Fibroblast of villous mesenchyme (primary cell): ENCODE measurements at places on chromosomes 12 and 14. TPM values are rescaled to one million over a fixed set of nuclear protein-coding genes. Genes with fewer than 3 reads are reported as not detected.

- no peak for DNase-seq
These were observed 51.4 kb downstream of the WASHC3 start for GRCh38 chr12:102010265-102010994.

DNA sequence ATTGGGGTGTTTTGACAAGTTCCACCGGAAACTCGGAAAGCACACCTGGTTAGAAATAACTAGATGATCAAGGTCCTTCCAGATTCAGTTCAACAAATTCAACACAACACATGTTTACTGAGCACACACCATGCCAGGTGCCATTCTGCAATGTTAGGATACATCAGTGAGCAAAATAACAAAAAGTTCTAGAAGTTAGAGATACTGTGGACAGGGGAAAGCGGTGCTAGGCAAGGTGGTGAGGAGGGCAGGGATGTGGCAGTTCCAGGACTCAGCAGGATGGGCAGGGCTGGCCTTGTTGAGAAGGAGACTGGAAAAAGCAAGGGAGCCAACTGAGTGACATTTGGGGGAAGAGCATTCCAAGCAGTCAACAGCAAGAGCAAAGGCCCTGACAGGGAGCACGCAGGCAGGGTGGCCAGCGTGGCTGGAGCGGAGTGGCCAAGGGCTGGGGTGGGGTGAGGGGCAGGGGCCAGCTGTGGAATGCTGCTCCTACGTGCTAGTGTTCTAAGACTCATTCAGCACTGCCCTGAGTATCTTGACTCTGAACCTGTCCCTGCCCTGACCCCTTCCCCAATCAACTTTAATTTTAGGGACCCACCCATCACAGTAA, 19.4 kb upstream of the FAIM2 start:
- no peak for DNase-seq

DNA sequence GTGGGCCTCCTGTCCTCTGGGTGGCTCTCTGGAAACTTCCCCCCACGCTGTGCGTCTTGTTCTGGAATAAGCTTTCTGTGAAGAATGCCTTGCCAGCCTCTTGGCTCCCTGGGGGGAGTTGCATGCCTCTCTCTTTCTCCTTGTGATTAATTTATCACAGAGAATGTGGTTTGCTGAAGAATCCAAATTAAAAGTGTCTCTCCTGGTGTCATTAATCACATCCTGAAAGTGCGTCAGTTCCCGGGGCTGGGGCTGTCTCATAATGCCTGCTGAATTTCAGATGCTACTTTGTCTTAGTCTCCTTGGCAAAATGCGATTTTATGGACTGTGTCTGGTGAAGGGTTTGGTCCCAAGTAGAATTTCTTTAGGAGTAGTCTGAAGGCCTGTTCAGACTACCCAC, 787.7 kb upstream of the TMEM132C start:
- no peak for DNase-seq

- DNase-seq, result peak; percentile 13
These were observed 24.5 kb downstream of the RECQL start for GRCh38 chr12:21476949-21477348.

The CCER1 gene
- total RNA-seq, result not detected in 2 replicates

The KCNK10 gene
- total RNA-seq, result not detected in 2 replicates

DNA sequence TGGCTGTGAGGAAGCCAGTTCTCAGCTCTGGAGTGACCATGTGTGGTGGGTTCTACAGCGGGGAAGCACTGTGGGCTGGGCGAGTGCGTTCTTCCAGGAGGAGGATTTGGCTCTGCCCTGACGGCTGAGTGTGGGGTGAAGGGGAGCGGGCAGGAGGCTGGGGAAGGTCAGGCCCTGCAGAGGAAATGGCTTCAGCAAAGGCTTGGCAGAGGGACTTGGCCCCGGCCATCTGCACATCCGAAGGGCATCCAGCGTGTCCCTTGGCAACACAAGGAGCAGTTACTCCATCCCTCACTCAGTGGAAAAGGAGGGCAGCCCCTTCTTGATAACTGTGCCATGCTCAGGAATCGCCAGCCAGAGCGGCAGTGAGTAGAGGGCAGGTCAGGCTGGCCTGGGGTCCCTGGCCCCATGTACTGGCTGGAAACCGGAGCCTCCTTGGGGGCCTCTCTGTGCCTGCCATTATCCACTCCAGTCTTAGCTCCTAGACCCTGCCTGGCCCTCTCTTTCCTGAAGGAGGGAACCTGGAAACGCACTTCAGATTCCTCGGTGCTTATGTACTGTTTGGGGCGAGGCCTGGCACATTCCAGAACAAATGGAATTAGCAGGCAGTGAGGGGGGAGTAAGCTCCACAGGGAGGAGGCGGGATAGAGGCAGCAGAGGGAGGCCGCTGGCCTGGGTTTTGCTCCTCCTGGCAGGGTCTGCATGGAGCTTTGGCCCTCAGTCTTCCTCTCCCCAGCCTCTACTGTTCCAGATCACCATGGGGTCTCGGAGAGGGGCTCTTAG, 133.6 kb upstream of the NCOR2 start:
- peak; percentile 33 for DNase-seq

The CCDC63 gene
- total RNA-seq, result not detected in 2 replicates
